ENCODE measurements at places on chromosomes 1 and 21. TPM values are rescaled to one million over a fixed set of nuclear protein-coding genes. Genes with fewer than 3 reads are reported as not detected.

OR6P1 gene
- total RNA-seq = not detected

GRIK1 gene
- not detected for total RNA-seq

SLC22A15 gene
- 0.07 TPM for total RNA-seq

DNA sequence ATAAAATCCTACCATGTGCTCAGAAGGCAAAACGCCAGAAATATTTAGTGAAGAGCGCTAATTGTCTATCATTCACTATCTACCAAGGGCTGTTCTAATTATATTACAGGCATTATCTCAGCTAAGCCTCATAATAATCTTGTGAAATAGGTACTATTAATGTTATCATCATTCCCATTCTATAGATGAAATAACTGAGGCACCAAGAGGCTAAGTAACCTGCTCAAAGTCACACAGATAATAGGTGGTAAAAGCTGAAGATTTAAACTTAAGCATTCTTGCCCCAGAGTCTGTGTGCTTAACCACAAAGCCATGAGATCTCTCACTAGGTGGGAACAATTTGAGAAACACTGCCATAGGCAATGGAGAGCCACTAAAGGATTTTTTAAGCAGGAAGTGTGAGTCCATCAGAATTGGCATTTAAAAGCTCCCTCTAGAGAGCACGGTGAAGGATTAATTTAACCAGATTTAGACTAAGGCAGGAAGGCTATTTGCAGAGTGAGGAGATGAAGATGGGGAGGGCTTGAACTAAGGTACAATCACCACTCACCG, 1.7 kb upstream of the SMAP2 start:
- DNase-seq = no peak

DNA sequence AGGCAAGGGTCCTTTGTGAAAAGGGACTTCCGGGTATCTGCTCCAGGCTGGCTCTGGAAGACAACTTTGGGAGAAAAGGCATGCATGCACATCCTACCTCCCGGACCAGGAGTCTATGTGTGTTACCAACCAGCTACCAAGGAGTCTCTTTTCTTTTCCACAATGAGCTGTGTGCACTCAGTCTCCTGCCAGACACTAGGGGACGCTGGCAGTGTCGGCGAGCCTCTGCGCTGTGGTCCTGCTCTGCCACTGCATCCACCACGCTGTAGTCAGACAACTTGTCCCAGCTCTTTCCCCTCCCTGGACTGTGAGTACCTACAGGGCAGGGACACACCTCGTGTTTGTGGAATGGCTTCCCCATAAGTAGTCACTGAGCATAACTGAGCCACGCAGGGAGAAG, 5.1 kb upstream of the SSR2 start:
- DNase-seq = peak; percentile 65

DNA sequence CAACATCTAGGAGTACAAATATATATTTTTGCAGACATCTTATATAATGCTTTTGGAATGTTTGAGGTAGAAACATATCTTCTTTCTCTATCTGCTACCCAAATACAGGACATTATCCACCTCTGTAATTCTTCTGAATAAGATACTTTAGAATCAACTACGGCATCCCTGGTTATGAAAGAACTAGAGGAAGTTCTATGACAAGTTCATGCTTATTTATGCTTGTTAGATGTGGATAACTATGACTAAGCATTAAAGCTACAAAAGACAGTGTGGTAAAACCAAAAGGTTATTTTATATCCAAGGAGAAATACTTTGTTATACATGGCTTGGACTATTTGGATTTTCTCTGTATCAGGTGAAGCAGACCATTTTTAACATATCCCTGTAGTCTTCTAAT, 894.0 kb downstream of the KCNT2 start:
- DNase-seq = no peak

DNA sequence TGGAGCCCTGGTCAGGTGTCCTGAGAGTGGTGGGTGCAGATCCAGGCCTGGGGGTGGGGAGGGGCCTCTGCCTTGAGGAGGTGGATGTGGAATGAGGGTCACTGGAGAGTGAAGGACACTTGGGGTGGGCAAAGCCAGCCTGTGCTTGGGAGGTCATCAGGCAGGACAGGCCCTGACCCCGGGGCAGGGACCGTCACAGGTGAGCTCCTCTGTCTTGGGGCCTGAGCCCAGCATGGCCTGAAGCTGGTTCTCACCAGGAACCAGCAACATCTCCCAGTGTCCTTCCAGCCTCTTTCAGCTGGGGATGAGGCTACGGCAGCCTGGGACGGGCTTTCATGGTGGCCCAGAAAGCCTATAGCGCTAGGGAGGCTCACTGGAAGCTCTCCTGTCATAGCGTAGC, 831 bp upstream of the KRTAP10-2 start:
- no peak for DNase-seq
